ENCODE measurements at places on chromosomes 3 and 15.

GRCh38 chr3:139088462-139089324 lies 44.0 kb upstream of the PRR23C start:
- DNase-seq: no peak

DNA sequence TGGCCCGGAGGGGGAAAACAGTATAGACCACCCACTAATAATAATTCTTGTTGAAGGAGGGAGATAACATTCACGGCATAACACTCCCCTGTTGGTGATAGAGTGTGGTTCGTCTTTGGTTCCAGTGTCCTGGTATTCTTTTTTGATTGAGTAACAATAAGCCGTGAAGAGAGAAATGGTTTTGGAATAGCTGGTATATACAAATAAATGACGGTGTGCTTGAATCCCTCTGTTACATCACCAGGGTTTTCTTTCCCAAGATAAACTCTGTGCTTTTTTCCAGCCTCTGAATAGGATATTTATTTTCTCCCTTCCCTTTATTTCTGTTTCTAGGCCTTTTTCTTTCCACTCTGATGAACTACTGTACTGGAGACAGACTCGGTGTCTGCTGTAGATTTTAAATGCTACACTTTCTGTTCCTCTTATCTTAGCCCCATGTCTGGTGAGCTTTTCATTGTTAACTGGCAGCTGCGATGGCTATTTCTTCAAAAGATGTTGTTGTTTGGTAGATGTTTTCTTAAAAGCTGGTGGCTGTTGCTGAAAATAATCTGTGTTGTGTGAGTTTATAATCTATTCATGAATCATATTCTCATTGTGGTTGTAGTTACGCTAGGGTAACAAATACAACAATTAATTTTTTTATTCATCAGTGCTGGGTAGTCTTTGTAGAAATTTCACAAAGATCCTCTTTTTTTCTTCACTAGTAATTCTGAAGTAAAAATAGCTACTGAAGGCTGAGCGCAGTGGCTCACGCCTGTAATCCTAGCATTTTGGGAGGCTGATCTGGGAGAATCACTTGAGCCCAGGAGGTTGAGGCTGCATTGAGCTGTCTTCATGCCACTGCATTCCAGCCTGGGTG lies 15.5 kb upstream of the SCAANT1 start:
- no peak for DNase-seq

- DNase-seq: no peak
Observed at GRCh38 chr3:182325213-182325950, 467.9 kb upstream of the ATP11B start.

DNA sequence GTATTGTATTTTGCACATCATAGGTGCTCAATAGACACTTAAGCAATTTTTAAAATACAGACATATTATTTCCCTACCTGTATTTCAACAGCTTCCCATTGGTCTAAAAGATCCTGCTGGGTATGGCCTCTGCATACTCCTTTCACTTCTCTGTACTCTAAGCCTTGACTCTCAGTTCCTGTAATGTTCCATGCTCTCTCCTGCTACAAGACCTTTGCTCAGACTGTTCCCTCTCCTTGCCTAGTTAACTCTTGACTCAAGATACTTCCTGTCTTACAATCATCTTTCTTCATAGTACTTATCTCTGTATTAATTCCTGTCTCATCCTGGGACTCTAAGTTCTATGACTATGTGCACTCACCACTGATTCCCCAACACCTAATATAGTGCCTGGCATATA lies 1.7 kb downstream of the SCN11A start:
- no peak for DNase-seq

DNA sequence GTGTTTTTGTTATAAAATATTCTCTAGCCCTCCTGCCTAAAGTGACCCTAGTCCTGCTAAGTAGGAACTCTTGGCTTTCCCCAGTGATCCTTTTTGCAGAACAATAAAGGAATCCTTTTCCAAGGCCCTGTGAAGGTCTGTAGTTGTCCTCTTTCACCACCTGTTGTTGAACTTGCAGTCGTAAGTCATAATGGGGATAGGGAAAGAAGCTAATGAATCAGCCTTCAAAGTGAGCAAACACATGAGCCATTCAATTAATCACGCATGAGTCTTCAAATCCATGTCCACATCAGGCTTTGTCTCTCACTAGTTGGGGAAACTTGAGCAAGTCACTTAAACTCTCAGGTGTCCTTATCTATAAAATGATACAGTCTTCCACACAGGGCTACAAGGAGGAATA lies 27.6 kb downstream of the ZNF860 start:
- DNase-seq: no peak

GRCh38 chr3:155185631-155186071 lies 105.5 kb downstream of the MME start:
- DNase-seq: no peak

DNA sequence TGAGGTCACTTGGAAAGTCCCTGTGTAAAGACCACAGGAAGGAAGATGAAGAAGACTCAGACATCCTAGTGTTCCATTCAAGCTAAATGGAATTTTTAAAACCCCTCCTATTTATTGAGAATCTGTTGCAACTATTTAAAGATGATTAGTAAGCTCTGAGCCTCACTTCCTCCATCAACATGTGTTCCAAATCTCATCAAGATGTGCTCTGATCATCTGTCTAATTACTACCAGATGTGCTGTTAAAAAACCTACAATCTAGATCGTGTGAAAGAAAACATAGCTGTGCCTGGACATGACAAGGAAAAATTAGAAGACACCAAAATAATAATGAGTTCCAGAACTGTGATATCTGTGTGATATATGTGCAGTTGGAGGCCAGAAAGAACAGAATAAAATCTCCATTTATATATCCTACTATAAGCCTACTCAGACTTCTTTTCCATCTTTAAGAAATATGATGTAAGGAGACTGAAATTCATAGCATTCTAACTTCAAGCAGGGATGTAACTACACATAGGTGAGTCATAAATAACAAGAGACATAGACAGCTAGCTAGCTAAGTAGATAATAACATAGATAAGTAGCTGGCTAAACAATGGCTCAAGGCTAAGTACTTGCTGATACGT lies 7.8 kb downstream of the XPC start:
- no peak for DNase-seq

- peak; percentile 16 for DNase-seq
Observed at GRCh38 chr15:94584833-94585244, 353.5 kb downstream of the MCTP2 start.

GRCh38 chr3:198061119-198062067 lies 101.4 kb downstream of the LMLN start:
- no peak for DNase-seq

GRCh38 chr15:74193299-74193718 lies 9.3 kb downstream of the STRA6 start:
- DNase-seq: no peak

DNA sequence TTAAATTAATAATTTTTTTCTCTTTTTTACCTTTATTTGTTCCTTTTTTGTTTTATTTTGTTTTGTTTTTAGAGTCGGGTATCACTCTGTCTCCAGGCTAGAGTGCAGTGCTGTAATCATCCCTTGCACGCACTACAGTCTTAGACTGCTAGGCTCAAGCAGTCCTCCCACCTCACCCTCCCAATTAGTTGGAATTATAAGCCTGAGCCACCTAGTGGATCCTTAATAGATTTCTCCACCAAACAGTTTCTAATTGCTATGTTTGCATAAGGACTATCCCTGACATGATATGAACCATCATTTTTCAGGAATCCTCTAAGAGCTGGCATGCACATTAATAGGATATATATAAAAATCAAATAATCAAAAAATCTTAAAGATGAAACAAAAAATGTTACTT lies 993.2 kb downstream of the OTOL1 start:
- DNase-seq: no peak

DNA sequence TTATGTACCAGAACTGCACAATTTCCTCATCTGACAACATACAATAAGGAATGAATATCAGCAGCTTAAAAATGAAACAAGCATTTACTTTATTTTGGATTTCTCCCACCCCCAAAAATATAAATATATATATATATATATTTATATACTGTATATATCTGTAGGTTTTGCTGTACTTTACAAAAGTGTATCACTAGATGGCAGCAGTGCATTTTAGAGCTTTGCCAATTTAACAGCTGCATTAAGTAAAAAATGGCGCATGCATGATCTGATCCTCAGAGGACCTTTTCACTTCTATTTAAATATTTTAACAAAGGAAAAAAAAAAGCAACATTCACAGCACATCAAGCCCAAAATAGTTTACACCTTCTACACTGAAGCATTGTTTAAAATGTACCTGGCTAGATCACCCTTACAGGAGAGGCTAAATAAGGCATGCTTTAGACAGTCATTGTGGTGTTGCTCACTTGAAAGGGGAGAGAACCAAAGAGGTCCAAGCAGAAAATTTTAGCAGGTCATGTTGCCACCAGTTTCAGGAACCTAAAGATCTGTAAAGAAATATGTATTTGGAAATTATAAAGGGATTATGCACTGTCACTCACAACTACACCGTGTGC lies 72.6 kb downstream of the NPTN start:
- DNase-seq: no peak

DNA sequence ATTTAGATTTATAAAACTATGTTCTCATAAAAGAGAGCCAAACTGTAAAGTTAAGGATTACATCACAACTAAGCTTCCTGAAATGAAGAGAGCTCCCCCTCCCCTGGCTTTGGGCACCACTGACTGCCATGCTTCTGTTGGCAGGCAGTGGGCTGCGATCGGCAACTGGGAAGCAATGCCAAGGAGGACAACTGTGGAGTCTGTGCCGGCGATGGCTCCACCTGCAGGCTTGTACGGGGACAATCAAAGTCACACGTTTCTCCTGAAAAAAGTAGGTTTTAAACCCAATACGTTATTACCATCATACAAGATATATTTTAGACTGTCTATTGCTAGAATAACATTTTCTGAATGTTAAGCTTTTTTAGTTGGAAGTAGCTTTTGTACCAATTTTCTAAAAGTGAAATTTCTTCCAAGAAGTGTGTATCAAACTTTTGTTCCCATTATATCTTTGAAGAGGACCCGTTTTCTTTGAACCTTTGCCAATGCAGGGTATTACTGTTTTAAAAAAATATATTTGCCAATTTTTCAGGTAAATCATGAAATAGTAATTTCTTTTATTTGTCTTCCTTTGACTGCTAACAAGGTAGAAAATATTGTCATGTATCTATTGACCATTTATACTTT lies 184.1 kb downstream of the ADAMTSL3 start:
- no peak for DNase-seq
